BJ (cell line): ENCODE measurements at places on chromosomes 13 and 19. TPM values are rescaled to one million over a fixed set of nuclear protein-coding genes. Genes with fewer than 3 reads are reported as not detected.

Gene DKKL1
- 0.10 and 0.26 TPM in 2 replicates for polyA plus RNA-seq

DNA sequence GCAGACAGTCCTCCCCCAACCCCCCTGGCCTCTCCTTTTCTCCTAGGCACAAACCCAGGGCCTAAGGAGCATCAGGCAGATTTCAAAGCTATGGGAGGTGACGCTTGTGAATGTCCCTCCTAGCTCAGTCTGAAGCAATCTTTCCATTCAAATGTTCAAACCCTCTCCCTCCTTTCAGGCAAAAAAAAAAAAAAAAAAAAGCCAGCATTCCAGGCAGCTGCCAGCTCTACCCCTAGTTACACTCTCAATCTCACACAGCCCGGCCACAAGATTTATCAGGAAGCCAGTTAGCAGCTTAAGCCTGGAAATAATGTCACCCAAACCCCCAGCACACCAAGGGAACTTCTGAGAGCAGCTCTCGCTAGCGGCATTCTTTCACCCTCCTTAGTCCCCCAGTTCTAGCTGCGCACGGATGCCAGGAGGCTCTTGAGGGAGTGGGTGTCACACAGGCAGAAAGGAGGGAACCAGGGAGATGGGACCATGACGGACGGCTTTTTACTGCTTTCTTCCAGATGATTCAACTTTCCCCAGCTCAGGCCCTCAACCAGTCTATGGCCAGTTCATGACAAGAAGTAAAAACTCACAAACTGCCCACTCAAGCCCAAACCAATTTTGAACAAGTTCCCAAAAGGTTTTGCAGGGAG, 6.3 kb downstream of the SH3GL1 start:
- DNase-seq, result no peak

DNA sequence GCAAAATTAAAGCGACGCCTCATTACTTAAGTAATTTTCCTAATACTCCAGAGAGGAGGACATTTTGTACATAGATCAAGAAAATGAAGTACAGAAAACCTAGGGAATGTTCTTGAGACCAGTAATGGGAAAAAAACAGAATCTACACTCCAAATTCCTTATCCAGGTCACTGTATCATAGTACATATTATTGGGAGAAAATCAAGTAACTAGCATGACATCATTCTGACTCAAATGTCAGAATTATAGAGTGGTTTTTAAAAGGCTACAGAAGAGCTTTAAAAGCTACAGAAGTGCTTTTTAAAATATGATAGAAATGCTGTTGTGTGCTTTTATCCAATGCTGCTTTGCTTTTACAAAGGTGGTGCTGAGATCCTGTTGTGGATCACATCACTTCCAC, 86.3 kb upstream of the SLC15A1 start:
- no peak for DNase-seq

GRCh38 chr19:7561325-7561724, 25.8 kb downstream of the PNPLA6 start:
- no peak for DNase-seq

DNA sequence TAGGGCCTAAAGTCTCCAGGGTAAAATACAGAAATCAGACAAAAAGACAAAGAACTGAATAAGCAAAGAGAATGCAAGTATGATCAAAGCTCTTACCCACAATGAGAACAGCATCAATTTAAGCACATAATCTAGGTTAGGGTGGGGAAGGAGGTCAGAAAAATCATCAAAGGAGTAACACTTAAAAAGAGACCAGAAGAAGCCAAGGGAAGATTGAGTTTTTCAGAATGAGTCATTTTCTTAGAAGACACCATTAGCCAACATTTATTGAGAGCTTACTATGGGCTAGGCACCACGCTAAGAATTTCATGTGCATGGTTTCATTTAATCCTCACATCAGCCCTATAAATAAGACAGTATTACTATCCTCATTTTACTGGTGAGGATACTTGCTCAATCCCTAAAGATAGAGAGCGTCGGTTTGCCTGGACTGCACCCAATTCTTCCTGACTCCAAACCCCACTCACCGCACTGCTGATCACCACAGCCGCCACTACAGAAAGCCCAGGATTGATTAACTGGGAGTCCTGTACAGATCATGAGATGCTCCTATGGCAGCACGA, 1.7 kb upstream of the SHISA2 start:
- DNase-seq, result no peak

Gene ZNF132
- 2.7 and 3.2 TPM in 2 replicates for polyA plus RNA-seq

Gene SHC2
- polyA plus RNA-seq, result 1.3 and 3.4 TPM in 2 replicates

DNA sequence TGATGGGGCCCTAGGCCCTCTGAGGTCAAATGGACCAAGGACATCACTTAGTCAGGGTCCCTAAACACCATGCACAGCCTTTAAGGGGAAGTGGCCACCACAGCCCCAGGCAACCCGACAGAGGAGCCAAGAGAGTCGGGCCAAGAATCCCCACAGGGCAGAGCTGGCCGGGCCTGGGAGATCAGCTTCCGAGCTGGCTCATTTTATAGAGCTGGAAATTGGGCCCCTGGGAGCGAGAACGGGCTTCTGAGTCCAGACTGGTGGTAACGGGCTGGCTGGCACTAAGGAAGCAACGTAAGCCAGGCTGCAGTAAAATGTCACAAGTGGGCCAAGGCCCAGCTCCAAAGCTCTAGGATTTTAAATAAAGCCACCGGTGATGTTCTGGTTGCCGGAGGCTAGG, 51.1 kb downstream of the HSPH1 start:
- DNase-seq, result no peak

DNA sequence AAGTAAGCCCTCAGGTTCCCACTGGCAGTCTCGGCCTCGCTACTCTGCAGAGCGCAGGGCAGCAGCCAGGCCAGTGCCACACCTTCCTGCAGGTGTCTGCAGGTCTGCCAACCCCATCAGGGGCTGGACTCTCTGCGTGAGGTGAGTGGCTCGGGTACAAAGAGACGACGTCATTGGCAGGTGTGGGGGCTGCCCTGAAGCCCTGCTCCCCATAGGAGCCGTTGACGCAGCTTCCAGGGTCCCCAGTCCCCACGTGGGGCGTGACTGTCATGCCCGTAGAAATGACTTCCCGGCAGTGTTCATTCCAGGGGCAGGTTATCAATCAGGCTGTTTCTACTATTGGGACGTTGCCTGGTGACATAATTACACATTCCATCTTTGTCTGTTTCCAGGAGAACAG, 15.3 kb upstream of the GJB6 start:
- DNase-seq, result no peak
